A549 treated with Mapracorat at 1 μM for 4 hours (cell line): ENCODE measurements at places on chromosomes 4 and X. TPM values are rescaled to one million over a fixed set of nuclear protein-coding genes. Genes with fewer than 3 reads are reported as not detected.

Gene MXRA5
- not detected in 5 replicates for total RNA-seq

Gene UCHL1
- 937 to 1,027 TPM (median 984 TPM) in 5 replicates for total RNA-seq

Gene TRIM61
- total RNA-seq = not detected in 5 replicates

Gene NPY1R
- total RNA-seq = 0.07 to 0.19 TPM (median 0.12 TPM) in 3 of 5 replicates, not detected in the others

Gene DMP1
- 0.06 TPM in 1 of 5 replicates, not detected in the others for total RNA-seq

Gene CLCN3
- total RNA-seq = 13.9 to 17.9 TPM (median 16.6 TPM) in 5 replicates

Gene MFAP3L
- 3.2 to 4.8 TPM (median 4.5 TPM) in 5 replicates for total RNA-seq

Gene CA5B
- 2.4 to 2.7 TPM (median 2.5 TPM) in 5 replicates for total RNA-seq

Gene TRIM60
- total RNA-seq = not detected in 5 replicates

Gene ARHGAP24
- total RNA-seq = 3.7 to 4.1 TPM (median 3.7 TPM) in 5 replicates

Gene HOPX
- not detected in 5 replicates for total RNA-seq

Gene SMR3B
- not detected in 5 replicates for total RNA-seq

Gene SMIM10
- total RNA-seq = 0.08 to 0.11 TPM (median 0.09 TPM) in 5 replicates

Gene PRRG3
- total RNA-seq = not detected in 5 replicates

Gene ADGRG2
- 8.7 to 11.1 TPM (median 10.5 TPM) in 5 replicates for total RNA-seq

Gene RNF128
- total RNA-seq = 0.06 TPM in 1 of 5 replicates, not detected in the others

Gene USP38
- total RNA-seq = 7.0 to 9.1 TPM (median 8.2 TPM) in 5 replicates

Gene KLKB1
- total RNA-seq = not detected in 5 replicates

Gene PRSS12
- total RNA-seq = 0.20 to 0.29 TPM (median 0.27 TPM) in 5 replicates

Gene KIT
- not detected in 5 replicates for total RNA-seq

Gene PFKFB1
- 0.08 to 0.14 TPM (median 0.14 TPM) in 3 of 5 replicates, not detected in the others for total RNA-seq

Gene CRLF2
- 0.69 to 1.1 TPM (median 0.77 TPM) in 5 replicates for total RNA-seq

Gene ZFYVE28
- total RNA-seq = 2.4 to 3.2 TPM (median 2.5 TPM) in 5 replicates

Gene IL15
- total RNA-seq = 12.9 to 17.5 TPM (median 14.4 TPM) in 5 replicates

Gene GALNTL6
- total RNA-seq = 0.08 to 0.17 TPM (median 0.10 TPM) in 4 of 5 replicates, not detected in the other

Gene ITM2A
- total RNA-seq = 0.31 TPM in 1 of 5 replicates, not detected in the others

Gene NFKB1
- 17.2 to 20.5 TPM (median 19.3 TPM) in 5 replicates for total RNA-seq

Gene HSD17B10
- total RNA-seq = 169 to 204 TPM (median 188 TPM) in 5 replicates

Gene ZNF711
- 0.69 to 0.84 TPM (median 0.71 TPM) in 5 replicates for total RNA-seq

Gene MAGEA9B
- total RNA-seq = not detected in 5 replicates

Gene TMEM255A
- 0.15 to 0.39 TPM (median 0.28 TPM) in 5 replicates for total RNA-seq

Gene HTN1
- total RNA-seq = not detected in 5 replicates

Gene AMER1
- total RNA-seq = 2.1 to 3.0 TPM (median 2.6 TPM) in 5 replicates

Gene ESX1
- 0.10 to 0.11 TPM in 2 of 5 replicates, not detected in the others for total RNA-seq

Gene SMS
- 181 to 217 TPM (median 187 TPM) in 5 replicates for total RNA-seq

Gene MAGED4B
- 7.9 to 18.5 TPM (median 12.5 TPM) in 5 replicates for total RNA-seq

Gene P2RY4
- total RNA-seq = not detected in 5 replicates

Gene KLHL2
- total RNA-seq = 11.1 to 16.6 TPM (median 16.1 TPM) in 5 replicates

Gene FHDC1
- 0.64 to 0.88 TPM (median 0.74 TPM) in 5 replicates for total RNA-seq

Gene TLR7
- not detected in 5 replicates for total RNA-seq

Gene LGI2
- 0.08 to 0.41 TPM (median 0.11 TPM) in 5 replicates for total RNA-seq

Gene AKAP14
- not detected in 5 replicates for total RNA-seq

Gene SERPINA7
- total RNA-seq = not detected in 5 replicates

Gene TRAM1L1
- total RNA-seq = 0.45 to 0.70 TPM (median 0.48 TPM) in 5 replicates

Gene MAGEC2
- total RNA-seq = not detected in 5 replicates

Gene ANXA10
- total RNA-seq = 2.4 to 3.0 TPM (median 2.8 TPM) in 5 replicates

Gene PAGE1
- not detected in 5 replicates for total RNA-seq

Gene CBLL2
- not detected in 5 replicates for total RNA-seq

Gene OTUD6A
- not detected in 5 replicates for total RNA-seq

Gene GNRHR
- not detected in 5 replicates for total RNA-seq

Gene CXCL1
- total RNA-seq = 6.0 to 8.7 TPM (median 7.9 TPM) in 5 replicates

Gene PASD1
- not detected in 5 replicates for total RNA-seq

Gene FHL1
- total RNA-seq = 23.9 to 26.6 TPM (median 24.7 TPM) in 5 replicates

Gene DUSP9
- total RNA-seq = 0.89 to 1.9 TPM (median 1.4 TPM) in 5 replicates

Gene CXorf65
- total RNA-seq = not detected in 5 replicates

Gene NUDT9
- 21.8 to 29.7 TPM (median 25.7 TPM) in 5 replicates for total RNA-seq

Gene CT45A5
- not detected in 5 replicates for total RNA-seq

Gene ARSJ
- total RNA-seq = 3.8 to 4.7 TPM (median 4.5 TPM) in 5 replicates

Gene PPARGC1A
- total RNA-seq = 0.02 to 0.10 TPM (median 0.04 TPM) in 4 of 5 replicates, not detected in the other
